ENCODE measurements at places on chromosomes 3 and 15.

DNA sequence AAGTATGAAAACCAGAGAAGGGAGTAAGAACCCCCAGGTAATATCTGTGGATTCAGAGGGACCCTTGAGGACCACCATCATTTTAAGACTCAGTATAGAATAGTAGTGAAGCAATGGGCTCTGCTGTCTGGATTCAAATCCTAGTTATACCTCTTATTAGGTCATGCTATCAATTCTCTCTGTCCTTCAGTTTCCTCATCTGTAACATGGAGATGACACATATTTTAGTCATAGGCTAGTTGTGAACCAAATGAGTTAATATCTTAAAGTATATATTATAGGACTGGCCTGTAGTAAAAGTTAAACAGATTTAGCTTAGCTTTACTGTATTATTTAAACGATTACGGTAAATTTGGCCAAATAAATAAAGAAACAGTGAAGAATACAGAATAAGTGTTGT lies 177.3 kb upstream of the GOLIM4 start:
- no peak for DNase-seq

DNA sequence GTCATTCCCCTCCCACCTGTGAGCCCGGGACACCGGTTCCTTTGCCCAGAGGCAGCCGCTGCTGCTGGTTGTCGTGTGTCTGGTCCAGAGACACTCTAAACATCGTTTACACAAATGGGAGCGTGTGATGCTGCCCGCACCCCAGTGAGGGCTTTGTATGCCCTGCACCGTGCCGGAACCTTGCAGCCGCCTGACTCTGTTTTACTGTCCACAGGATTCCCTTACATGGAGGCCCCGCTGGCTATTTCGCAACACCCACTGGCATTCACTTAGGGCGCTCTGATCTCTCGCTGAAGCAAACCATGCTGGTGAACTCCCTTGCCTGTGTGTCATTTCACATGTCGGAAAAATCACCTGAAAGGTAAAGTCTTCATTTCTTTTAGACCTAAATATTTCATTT lies 100.8 kb upstream of the SLC6A6 start:
- DNase-seq: no peak

GRCh38 chr3:80663426-80663825 lies 895.6 kb upstream of the ROBO1 start:
- DNase-seq: no peak

- peak; percentile 73 for DNase-seq
These were observed 734 bp downstream of the TBL1XR1 start for GRCh38 chr3:177196456-177197040.

- no peak for DNase-seq
These were observed 215.7 kb upstream of the FEZF2 start for GRCh38 chr3:62589078-62589477.

GRCh38 chr3:9783954-9784353 lies 8.3 kb downstream of the TADA3 start:
- no peak for DNase-seq

GRCh38 chr3:53791317-53791716 lies 54.9 kb downstream of the CHDH start:
- DNase-seq: no peak

GRCh38 chr15:37086120-37086519 lies 14.2 kb downstream of the MEIS2 start:
- DNase-seq: no peak

GRCh38 chr3:11576453-11576852 lies 67.3 kb downstream of the VGLL4 start:
- DNase-seq: no peak

- DNase-seq: no peak
These were observed 1.1 kb upstream of the WDR5B start for GRCh38 chr3:122416966-122417365.

GRCh38 chr15:44299997-44300396 lies 11.5 kb downstream of the GOLM2 start:
- DNase-seq: no peak

DNA sequence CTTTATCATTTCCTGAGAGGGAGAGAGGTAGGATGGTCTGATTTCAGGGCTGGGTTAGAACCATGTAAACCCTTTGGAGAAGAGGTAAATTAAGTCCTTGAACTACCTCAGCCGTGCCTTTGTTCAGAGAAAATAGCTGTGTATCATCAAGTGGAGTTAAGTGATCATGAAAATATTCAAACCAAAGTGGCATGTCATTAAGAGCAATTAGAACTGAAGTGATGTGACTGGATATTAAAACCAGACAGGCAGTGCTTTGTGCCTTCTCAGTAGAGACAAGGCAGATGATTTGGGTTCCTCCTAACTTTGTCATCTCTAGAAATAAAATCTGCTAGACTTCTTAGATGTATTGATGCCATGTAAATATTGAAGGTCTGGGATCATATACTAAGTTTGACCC lies 171.5 kb downstream of the IL5RA start:
- DNase-seq: no peak

DNA sequence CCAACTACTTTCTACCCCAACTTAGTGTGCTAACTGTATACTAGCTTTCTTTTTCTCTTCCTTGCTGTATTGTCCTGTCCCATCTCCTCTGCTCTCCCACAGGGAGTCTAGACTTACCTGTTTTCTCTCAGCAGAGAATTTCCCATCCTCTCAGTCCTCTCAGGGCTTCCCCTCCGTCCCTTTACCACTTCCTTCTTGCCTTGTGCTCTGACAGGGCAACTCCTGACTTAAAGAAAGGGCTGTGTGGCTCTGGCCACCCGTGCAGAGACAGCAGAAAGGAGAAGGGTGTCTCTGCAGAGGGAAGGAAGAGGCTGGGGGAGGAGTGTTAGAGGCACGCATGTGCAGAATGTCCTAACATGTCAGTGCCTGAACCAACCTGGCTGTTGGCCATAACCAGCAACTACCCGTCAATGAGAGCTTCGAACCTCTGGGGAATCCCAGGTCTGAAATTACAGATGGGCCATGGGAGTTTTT lies at the start of gene GCSAM:
GCSAM (minus strand) TSS at position 274 of the 474 bp plus-strand sequence; CDS start at position 146, 128 bp downstream.
- no peak for DNase-seq

- DNase-seq: no peak
These were observed 15.0 kb downstream of the BHLHE40 start for GRCh38 chr3:4994144-4994730.

DNA sequence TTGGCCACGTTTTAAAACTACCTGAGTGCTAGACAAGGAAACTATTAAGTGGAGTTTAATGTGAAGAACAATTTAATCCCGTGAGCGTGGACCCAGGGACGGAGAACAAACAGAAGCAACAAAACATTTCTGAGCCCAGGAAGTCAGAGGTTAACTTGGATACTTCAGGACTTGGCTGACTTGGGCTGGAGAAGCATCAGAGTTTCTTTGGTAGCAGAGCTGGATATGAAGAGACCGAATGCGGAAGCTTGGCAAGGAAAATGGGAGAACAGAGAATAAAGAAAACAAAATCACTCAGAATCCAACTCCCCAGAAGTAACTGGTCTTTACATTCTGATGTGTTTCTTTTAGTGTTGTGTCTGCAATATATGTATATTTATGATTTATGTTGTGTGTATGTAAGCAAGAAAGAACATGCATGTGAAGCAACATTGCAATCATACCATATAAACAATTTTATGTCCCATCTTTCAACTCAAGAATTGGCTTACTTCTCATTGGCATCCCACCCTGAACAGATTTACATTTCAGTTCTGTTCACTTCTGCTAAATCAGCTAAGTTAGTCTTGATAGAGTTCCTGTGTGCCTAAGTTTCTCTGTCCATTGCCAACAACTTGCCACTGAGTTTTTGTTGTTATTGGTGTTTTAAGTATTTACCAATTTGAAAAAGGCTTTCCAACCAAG lies 17.2 kb upstream of the PLOD2 start:
- DNase-seq: no peak

DNA sequence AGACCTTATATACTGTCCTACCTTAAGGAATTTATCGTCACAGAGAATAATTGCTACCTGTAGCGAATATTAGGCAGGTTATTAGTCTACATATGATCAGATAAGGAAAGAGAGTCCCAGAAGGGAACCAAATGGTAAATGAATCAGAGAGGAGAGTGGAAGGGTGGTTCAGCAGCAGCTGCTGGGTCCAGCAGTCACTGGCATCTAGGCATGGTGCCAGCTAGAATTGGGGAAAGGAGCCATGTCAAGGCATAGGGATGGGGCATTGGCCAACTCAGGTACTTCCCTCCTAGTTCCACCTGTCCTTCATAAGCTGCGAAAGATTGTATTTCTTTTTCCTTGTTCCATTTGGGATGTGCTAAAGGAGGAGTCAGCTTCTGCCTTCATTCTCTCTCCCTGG lies 23.4 kb downstream of the HACD3 start:
- no peak for DNase-seq

- DNase-seq: peak; percentile 22
These were observed 175.4 kb downstream of the MBNL1 start for GRCh38 chr3:152444029-152444641.

GRCh38 chr3:161366094-161366493 lies 5.2 kb downstream of the SPTSSB start:
- no peak for DNase-seq

GRCh38 chr3:45139372-45140140 lies 6.6 kb downstream of the CDCP1 start:
- DNase-seq: no peak

- DNase-seq: no peak
These were observed 54.7 kb downstream of the SLC41A3 start for GRCh38 chr3:126029241-126029640.

DNA sequence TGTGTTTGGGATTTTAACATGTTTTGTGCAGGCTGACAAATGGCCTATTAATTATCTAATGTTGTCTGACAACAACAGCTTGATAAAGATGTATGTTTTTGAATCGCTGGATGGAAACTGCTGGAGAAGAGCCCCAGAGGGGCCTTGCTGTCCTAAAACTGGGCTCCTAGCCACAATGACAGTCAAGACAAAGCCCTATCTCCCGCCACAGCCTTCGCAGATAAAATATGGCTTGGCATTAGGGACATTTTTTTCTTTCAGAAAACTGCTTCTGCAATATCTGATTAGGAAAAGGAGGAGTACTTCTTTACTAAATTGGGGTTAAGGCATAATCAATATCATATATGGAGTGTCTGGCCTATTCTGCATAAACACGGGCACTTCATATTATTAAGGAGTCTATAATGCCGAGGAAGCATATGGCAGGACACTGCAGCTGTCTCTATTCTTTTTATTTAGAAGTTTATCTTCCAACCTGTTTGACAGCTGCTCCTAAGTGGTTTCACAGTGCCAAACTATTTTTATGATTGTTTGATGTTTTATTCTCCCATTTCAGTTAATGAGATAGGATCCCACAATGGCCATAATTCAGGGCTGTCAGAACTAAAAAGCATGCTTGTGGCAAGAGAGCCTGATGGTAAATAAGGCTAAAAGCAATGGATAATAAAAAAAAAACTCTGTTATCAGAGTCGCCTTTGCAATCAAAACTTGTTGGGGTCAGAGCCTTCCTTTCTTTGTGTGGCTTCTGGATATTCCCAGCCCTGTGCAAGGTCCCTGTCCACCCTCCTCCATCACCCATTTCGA lies 210.1 kb downstream of the MECOM start:
- DNase-seq: no peak

DNA sequence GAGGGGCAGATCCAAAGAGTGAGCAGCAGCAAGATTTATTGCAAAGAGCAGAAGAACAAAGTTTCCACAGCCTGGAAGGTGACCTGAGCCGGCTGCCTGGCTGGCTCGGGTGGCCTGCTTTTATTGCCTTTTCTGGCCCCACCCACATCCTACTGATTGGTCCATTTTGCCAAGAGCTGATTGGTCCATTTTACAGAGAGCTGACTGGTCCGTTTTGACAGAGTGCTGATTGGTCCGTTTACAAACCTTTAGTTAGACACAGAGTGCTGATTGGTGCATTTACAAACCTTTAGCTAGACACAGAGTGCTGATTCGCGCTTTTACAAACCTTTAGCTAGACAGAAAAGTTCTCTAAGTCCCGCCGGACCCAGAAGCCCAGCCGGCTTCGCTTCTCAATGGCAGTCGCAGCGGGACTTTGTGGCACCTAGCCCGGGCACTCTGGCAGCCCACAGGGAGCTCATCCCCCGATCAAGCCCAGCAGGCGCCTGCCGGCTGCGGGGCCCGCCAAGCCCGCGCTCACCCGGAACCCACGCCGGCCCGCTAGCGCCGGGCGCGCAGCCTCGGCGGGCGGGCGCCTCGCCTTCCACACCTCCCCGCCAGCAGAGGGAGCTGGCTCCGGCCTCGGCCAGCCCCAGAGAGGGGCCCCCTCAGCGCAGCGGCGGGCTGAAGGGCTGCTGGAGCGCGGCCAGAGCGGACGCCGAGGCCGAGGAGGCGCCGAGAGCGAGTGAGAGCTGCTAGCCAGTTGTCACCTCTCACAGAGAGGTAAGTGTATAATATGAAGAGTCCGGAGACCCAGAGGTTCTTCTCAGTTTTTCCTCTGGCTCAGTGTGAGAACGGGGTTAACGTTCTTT lies 339.2 kb downstream of the CHL1 start:
- no peak for DNase-seq

GRCh38 chr3:116070061-116070460 lies 375.2 kb downstream of the LSAMP start:
- DNase-seq: no peak

Data from NCI-H146 (cell line).